Vagina (tissue), 2 donors: ENCODE measurements at places on chromosomes 1 and 21.

DNA sequence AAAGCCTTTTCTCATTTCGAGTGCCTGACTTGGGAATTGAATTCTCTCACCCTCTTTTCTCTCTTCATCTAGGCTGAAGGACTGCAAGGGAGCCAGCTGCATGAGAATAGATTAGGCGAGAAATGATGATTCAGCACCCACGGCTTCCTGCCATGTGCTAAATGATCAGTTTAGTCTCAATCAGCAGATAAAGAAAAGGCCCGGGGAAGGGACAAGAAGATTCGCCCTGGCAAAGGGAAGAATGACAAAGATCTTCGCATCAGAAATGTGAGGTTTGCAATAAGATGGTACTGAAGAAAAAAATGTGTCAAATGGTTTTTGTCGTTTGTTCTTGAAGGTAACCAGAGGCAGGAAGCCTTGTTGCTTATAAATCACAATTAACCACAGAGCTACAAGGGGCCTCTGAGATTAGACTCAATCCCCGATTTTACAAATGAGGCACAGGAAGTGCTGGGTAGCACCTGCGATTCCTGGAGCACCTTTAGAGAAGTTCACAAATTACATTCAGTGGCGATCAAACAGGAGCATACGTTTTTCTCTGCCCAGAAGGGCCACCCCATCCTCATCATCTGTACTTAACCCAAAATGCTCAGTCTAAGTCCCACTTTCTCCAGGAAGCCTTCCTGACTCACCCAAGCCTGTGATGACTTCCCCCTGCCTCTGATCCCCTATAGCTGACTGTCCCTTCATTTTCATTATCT, 183.4 kb downstream of the ZNF281 start:
- no peak for DNase-seq

DNA sequence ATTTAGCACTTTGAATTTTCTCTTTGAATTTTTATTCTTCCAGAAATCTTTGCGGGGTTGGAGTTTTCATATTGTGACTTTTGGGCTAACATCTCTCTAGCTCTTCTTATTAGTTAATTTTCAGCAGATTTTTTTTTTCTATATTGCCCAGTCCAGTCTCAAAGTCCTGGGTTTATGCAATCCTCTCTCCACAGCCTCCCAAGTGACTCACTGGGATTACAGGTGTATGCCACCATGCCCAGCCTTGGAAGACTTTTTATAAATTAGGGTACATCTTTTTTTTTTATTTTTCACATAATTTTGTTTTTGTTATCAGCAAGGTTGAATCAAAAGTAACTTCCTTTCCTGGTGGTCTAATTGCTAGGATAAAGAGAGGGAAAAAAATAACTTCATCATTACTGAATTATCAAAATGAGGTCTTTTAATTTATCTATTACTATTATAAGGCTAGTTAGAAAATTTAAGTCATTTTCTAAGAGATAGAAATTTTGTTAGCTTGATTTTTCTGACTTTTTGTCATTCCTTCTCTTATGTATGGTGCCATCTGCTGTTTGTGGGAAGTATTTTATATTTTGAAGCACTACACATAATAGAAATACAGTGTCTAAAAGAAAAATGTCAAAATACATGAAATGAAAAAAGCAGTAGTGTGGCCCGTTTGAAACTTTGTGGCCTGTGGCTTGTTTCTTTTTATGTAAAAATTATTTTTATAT, 273.4 kb upstream of the CACYBP start:
- no peak for DNase-seq

GRCh38 chr1:180382326-180383115, 119.9 kb downstream of the ACBD6 start:
- no peak for DNase-seq

GRCh38 chr1:231604276-231604621, 22.3 kb upstream of the DISC1 start:
- DNase-seq: no peak

GRCh38 chr1:185850366-185850765, 116.2 kb downstream of the HMCN1 start:
- no peak for DNase-seq

- no peak for DNase-seq
These were observed 165.4 kb upstream of the ADAMTS5 start for GRCh38 chr21:27132266-27132665.

DNA sequence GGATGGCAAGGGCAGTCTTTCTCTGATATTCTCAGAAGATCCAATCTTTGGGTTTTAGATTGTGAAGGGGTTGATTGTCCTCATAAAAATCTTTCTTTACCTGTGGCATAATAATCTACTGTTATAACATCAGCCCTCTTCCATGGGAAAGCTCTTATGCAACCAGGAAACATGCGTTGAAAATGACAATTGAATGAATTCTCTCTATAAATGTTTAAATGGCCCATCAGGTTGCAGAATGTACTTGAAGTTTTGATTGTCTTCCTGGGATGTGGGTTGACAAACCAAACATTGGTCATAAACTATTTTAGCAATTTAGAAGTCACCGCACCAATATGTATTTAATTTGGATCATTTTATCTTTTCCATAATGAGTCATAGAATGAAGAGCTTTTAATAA, 31.7 kb upstream of the ITLN1 start:
- DNase-seq: no peak

DNA sequence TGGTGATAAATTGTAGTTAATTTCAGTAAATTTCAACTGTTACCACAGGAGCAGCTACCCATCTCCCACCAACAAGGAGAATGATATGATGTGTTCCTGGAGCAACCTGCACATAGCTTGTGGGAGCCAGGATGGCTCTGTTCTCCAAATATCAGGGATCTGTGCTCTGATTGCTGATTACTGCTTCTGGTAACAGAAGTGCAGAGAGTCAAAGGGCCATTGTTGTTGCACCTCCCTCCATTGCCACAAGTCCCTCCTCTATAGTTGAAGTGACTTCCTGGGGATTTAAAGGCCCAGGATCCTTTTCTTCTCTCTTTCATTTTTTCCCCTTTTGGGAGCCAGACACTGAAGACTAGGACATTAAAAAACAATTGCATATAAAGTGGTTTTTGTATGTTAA, 51.6 kb upstream of the HPDL start:
- DNase-seq: no peak

- no peak for DNase-seq
These were observed 99.1 kb downstream of the JAK1 start for GRCh38 chr1:64867266-64867665.

GRCh38 chr1:44919400-44919799, 67.0 kb downstream of the EIF2B3 start:
- DNase-seq: no peak

- DNase-seq: no peak
These were observed 31.8 kb upstream of the SLFNL1 start for GRCh38 chr1:41053316-41053715.

- DNase-seq: peak; percentile 98
These were observed 5.1 kb downstream of the ZC3H12A start for GRCh38 chr1:37479255-37480124.

DNA sequence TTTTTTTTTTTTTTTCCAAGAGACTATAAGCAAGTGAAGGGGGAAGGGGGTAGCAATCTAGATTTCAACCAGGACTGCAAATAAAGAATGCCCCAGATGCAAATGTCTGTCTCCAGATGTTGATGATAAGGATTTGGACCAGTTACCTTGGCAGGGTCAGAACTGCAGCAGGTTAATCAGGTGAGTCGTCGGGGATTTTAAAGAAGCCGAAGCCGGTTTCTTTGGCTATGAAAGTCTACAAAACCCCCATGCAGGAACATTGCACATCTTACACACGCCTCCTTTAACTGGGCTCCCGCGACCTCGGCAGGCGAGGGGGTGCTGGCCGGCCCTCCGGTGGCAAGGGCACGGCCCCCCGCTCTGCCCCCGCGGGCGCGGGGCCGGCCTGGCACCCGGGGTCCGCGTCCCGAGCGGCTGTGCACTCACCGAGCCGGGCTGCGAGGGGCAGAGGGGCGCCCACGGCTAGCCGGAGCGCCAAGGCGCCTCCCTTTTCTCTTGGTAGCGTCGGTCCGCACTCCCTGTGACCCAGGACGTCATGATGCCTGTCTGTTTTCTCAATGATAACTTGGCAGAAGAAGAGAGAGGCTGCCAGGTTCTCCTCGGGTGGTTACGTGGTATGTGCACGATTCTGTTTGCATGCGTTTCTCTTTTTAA, 366.3 kb upstream of the ESRRG start:
- no peak for DNase-seq

GRCh38 chr21:18602711-18603110, 199.1 kb upstream of the TMPRSS15 start:
- no peak for DNase-seq

DNA sequence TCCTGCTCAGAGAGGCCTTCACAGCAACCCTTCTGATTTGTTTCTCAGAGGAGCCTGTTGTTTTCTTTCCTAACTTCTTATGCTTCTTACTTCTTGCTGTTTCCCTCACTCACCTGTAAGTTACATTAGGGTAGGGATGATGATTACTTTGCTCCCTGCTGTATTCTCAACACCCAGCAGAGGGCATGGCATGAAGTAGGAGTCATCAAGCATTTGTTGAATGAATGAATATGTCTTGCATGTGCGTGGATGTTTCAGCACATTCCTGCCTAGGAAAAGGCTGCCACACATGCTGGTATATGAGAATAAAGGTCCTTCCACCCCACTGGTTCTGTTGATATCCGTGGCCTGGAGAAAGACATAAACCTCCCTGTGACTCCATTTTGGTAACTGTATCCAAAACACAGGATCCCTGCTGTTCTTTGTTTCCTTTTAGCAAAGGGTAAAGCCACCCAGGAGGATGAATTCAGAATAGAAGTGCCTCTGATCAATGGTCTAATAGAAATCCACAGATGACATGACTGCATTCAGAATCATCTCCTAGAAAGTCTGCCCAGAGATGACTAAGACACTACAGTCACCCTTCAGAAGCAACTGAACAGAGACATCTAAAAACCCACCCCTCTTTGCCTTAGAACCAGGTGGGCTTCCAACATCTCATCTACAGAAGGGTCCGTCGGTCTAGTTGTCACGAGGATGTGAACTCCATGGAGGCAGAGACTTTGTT, 168.8 kb downstream of the ZSCAN20 start:
- DNase-seq: no peak

GRCh38 chr1:170494369-170494768, 37.6 kb upstream of the GORAB start:
- DNase-seq: no peak

DNA sequence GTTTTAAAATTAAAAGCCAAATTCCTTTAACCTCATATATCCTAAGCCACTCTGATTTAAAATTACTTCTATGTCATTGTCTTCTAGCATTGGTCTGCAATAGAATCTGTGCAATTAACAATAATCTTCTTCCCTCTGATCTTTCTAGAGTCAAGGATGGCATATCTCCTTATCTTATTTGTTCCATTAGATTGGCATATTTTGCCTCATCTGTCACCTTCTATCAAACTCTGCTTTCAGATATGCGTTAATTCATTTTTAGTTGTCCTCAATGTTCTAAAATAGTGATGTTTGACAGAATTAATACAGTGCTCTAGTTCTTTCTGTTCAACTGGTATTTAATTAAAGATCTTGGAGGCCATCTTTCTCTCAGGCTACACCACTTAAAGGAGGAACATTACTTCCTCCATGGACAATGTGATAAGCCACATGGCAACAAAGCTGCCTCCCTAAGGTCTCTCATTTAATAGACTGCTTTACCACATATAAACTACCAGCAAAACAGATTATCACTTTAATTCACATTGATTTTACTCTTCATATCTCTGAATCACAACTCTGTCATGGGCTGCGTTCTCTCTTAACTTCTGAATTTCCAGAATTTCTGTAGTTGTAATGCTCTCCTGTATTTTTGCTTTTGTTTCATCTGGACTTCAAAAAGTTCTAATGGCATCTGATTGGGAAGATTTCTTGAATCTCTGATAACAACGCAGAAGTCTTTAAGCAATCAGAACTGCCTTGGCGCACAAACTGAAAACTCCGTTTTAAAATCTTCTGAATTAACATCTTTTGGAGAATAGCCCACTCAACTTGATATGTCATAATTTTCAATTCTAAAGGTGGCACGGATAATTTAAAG, 2.8 kb downstream of the NRIP1 start:
- DNase-seq: no peak

GRCh38 chr1:167453123-167453522, 65.2 kb downstream of the CD247 start:
- DNase-seq: no peak

- DNase-seq: no peak
These were observed 11.2 kb downstream of the OR2W3 start for GRCh38 chr1:247906504-247907047.

DNA sequence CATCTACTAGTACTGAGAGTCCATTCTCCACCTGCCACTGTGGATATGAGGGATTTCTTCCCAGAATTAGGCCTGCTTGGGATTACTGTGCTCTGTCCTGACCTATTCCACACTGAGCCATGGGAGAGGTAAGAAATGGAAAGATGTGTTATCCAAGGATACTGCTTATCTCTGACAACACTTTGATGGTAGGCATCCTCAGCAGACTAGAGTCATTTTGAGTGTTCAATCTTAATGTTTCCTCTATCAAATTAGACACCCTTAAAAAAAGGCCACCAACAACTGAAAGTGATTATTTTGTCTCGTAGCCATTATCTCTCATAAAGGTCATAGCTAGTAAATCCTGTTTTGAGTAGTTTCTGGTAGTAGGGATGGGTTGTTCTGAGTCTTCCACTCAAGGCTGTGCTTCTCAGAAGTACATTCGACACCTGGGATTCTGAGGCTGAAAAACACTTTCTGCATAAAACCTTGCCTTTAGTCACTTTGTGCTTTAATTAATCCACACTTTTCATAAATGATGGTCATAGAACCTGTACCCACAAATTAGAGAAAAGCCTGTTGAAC, 8.8 kb downstream of the ATPAF1 start:
- no peak for DNase-seq

- no peak for DNase-seq
These were observed 78.0 kb downstream of the STUM start for GRCh38 chr1:226626577-226626956.

GRCh38 chr21:36237441-36237840, 80.8 kb downstream of the DOP1B start:
- DNase-seq: no peak

- DNase-seq: no peak
These were observed 6.9 kb downstream of the CTTNBP2NL start for GRCh38 chr1:112402682-112403643.

DNA sequence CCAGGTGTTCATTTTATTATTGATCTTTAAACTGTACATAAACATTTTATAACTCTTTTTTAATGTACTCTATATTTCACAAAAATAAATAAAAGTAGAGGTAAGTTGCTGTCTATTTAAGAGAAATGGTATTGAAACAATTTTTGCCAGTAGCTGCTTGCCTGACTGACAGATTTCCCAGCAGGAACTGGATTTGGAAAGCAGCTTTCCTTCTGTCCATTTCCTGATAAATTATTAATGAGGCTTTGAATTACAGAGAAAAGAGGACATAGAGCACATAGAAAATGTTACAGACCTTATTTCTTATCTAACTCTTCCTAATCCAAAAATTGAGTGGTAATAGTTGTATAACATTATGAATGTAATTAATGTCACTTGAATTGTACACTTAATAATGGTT, 79.7 kb upstream of the BCL10 start:
- DNase-seq: no peak
